Heart right ventricle (tissue), 16 donors: ENCODE measurements at places on chromosomes 12 and 14. TPM values are rescaled to one million over a fixed set of nuclear protein-coding genes. Genes with fewer than 3 reads are reported as not detected.

Gene GNB3
- polyA plus RNA-seq, result 1.9 TPM

Gene GLIPR1L2
- polyA plus RNA-seq, result 0.88 TPM

Gene RPGRIP1
- polyA plus RNA-seq, result 0.19 TPM

Gene BCL11B
- 0.03 TPM for polyA plus RNA-seq

Gene POP5
- polyA plus RNA-seq, result 31.7 TPM

Gene RERGL
- 3.4 TPM for polyA plus RNA-seq

Gene ASCL1
- polyA plus RNA-seq, result not detected

Gene CD163L1
- 1.1 TPM for polyA plus RNA-seq

Gene SRRM4
- polyA plus RNA-seq, result 0.06 TPM

Gene CBLN3
- polyA plus RNA-seq, result 1.8 TPM

Gene COQ5
- polyA plus RNA-seq, result 32.5 TPM

Gene ANO4
- not detected for polyA plus RNA-seq

Gene NGDN
- polyA plus RNA-seq, result 22.2 TPM

Gene CYP46A1
- 2.3 TPM for polyA plus RNA-seq

Gene RERG
- 9.7 TPM for polyA plus RNA-seq

Gene NYNRIN
- polyA plus RNA-seq, result 4.6 TPM
